ENCODE measurements at places on chromosomes 2 and 18. TPM values are rescaled to one million over a fixed set of nuclear protein-coding genes. Genes with fewer than 3 reads are reported as not detected.

GRCh38 chr2:53744395-53745065 is 23.1 kb upstream of the CHAC2 start:
- H3K27ac ChIP-seq = no peak overlapping the region
- no peak overlapping the region for H3K4me3 ChIP-seq
- H3K27me3 ChIP-seq = no peaks in the 10 kb centered on the region
- H3K36me3 ChIP-seq = no peaks in the 10 kb centered on the region

APOB gene
- 1.2 TPM for total RNA-seq

GRCh38 chr2:33240178-33240577 is 236.3 kb upstream of the RASGRP3 start:
- no peak for DNase-seq
- no peaks in the 10 kb centered on the region for H3K27me3 ChIP-seq
- H3K36me3 ChIP-seq = no peaks in the 10 kb centered on the region
- no peak overlapping the region for H3K4me3 ChIP-seq

- no peaks in the 10 kb centered on the region for H3K4me1 ChIP-seq
- H3K27me3 ChIP-seq = no peaks in the 10 kb centered on the region
- no peak overlapping the region for H3K4me3 ChIP-seq
- H3K36me3 ChIP-seq = no peaks in the 10 kb centered on the region
- no peak for DNase-seq
These were observed 131.5 kb downstream of the CPS1 start for GRCh38 chr2:210687786-210688470.

RIT2 gene
- total RNA-seq = 1.8 TPM

ZNF532 gene
- total RNA-seq = 71.1 TPM

DNA sequence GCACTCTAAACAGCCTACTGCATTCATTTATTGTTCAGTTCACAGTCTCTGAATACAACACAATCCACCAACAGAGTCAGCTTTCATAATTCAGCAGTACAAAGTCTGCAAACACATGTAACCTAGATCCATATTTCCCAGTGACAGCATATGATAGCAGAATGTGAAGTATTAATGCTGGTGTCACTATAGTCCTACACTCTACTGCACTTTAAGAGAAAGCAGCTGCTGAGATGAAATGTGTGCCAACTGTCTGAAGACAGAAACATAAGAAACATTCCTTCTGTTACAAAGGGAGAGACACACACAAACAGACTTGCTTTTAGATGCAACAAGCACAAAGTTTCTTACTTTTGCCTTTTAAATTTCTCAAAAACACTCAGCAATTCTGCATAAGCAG is 441.8 kb downstream of the ZEB2 start:
- H3K36me3 ChIP-seq = no peaks in the 10 kb centered on the region
- peaks cover 11% of the 10 kb centered on the region for H3K4me1 ChIP-seq
- no peak overlapping the region for H3K27ac ChIP-seq
- no peak overlapping the region for H3K4me3 ChIP-seq
- H3K27me3 ChIP-seq = no peaks in the 10 kb centered on the region
- DNase-seq = no peak

DNA sequence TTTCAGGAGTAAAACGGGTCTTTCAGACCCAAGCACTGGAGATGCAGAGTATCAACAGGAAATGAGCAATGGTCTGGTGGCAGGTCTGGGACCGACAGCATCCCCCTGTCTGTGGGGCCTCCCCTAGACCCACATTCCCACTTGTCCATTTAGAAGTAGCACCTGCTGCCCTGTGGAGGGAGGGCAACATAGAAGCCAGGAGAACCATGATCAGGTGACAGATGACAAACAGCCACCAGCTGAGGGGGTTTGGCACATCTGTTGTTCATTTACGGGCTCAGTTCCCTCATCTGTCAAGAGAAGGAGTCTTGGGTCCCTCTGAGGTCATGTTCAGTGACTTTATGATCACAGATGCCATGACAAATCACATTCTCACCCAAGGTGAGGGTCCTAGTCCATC is 77.9 kb upstream of the SLC66A3 start:
- no peak overlapping the region for H3K4me3 ChIP-seq
- H3K27ac ChIP-seq = no peak overlapping the region
- H3K36me3 ChIP-seq = no peaks in the 10 kb centered on the region
- no peaks in the 10 kb centered on the region for H3K27me3 ChIP-seq
- peaks cover 7% of the 10 kb centered on the region for H3K4me1 ChIP-seq

DNA sequence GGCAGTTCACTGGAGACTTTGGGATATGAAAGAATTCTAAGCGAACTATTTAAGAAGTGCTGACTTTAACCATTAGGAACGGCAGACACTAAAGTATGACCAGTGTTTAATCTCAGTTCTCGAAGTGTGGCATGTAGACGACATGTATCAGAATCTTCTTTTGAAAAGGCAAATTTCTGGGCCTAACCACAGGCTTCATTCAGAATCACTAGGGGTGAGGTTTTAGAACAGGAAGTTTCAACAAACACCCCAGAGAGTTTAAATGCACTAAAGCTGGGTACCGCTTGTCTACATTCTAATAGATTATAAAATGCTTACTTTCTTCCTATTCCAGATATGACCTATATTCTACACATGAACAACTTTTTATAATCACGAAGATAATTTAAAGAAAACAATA is 180.3 kb downstream of the ANKRD44 start:
- H3K4me3 ChIP-seq = no peak overlapping the region
- no peak overlapping the region for H3K27ac ChIP-seq
- H3K4me1 ChIP-seq = peaks cover 20% of the 10 kb centered on the region

- no peak overlapping the region for H3K4me3 ChIP-seq
- H3K4me1 ChIP-seq = no peaks in the 10 kb centered on the region
- H3K27ac ChIP-seq = no peak overlapping the region
- DNase-seq = no peak
These were observed 9.2 kb downstream of the GALNT13 start for GRCh38 chr2:153880926-153881325.

VWA3B gene
- not detected for total RNA-seq

GRCh38 chr2:24853046-24853445 is 59.8 kb downstream of the CENPO start:
- no peak for DNase-seq
- H3K4me3 ChIP-seq = no peak overlapping the region
- no peak overlapping the region for H3K27ac ChIP-seq
- peaks cover 10% of the 10 kb centered on the region for H3K4me1 ChIP-seq
